ENCODE measurements at places on chromosomes 4 and X.

- no peak for DNase-seq
These were observed 19.0 kb downstream of the MAGEC2 start for GRCh38 chrX:142186103-142186502.

DNA sequence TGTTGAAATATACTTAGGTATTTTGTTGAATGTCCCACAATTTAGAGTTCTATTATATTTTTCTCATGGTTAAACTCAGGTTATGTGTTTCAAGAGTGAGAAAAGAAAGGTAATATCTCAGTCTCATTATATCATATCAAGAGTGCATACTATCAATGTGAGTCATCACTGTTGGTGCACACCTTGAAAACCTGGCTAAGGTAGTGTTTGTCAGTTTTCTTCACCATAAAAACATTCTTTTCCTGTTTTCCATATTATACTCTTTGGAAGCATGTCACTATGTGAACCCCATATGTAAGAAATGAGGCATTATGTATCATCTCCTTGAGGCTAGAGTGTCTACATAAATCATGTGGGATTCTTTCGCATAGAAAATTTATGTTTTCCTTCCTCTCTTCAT, 307.6 kb upstream of the CTSO start:
- DNase-seq: no peak

DNA sequence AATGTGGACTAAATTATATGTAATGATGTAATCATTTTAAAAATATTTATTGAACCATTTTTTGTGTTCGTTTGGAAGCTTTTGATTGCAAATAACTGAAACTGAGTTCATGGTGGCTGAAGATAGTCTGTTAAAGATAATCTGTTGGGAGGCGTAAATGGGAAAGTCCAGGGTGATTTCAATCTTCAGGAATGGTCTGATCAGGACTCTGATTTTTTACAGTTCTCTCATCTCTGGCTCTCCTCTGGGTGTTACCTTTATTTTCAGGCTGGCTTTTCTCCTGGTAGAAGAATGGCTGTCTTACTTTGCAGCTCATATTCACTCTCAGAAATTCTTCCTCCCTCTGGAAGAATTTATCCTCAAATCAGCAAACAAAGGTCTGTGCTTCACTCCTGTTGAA, 199.0 kb upstream of the LEF1 start:
- DNase-seq: no peak

GRCh38 chr4:182604161-182604622, 313.0 kb downstream of the DCTD start:
- DNase-seq: no peak

- DNase-seq: no peak
These were observed 184.3 kb downstream of the NAA11 start for GRCh38 chr4:79141530-79141929.

- DNase-seq: no peak
These were observed 534.9 kb upstream of the FMR1 start for GRCh38 chrX:147376601-147377422.

- DNase-seq: no peak
These were observed 1.9 kb downstream of the FGG start for GRCh38 chr4:154610582-154610981.

- no peak for DNase-seq
These were observed 1.3 kb upstream of the TMEM154 start for GRCh38 chr4:152680988-152681603.

- no peak for DNase-seq
These were observed 50.3 kb downstream of the STPG2 start for GRCh38 chr4:98092833-98093439.

GRCh38 chr4:53592122-53592521, 836 bp upstream of the LNX1 start:
- no peak for DNase-seq

DNA sequence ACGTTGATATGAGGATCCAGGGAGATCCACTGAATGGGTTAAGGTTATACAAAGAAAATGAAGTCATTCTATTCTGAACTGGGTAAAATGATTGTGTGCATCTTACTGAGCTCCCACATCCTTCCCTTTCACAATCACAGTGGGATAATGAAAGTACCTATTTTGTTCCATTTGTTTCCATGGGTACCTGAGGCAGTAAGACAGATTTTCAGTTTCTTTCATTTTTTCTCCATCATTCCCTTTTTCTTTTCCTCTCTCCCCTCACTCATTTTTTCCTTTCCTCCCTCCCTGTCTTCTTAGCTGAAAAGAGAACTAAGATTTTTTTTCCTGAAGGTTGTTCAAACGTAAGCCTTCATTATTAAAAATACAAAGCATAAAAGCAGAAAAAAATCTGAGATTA, 4.6 kb downstream of the GRIA2 start:
- no peak for DNase-seq

- no peak for DNase-seq
These were observed 23.7 kb upstream of the CASK start for GRCh38 chrX:41946989-41947612.

- DNase-seq: no peak
These were observed 45.8 kb downstream of the TEX13B start for GRCh38 chrX:107936434-107936730.

GRCh38 chrX:155577682-155578081, 35.1 kb downstream of the TMLHE start:
- DNase-seq: no peak

DNA sequence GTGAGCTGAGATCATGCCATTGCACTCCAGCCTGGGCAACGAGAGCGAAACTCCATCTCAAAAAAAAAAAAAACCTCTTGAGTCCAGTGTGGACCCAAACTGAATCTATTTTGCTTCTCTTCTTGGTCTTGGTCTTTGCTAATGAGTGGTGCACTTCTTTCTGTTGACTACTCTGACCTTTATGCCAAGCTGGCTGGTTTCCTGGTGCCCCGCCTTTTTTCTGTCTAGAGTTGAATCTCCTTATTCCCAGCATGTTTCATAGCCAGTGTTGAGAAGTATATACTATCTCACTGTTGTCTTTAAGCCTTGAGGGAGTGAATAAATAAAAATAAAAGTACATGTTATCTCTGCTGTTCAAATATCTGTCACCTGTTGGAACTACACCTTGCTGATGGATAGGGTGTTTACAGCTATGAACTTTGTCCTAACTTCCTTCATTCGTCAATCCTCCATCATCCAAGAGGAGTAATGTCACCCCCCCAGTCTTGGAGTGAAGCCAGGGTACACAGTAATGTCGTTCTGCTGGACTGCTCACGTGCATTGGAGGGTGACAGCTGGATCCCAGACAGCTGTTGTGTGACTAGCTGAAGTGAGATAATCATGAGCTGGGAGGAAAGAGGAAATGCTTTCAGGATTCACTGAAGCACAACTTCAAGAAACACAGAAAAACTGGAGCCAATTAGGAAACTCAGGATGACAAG, 99.3 kb upstream of the PRKG2 start:
- peak; percentile 63 for DNase-seq

DNA sequence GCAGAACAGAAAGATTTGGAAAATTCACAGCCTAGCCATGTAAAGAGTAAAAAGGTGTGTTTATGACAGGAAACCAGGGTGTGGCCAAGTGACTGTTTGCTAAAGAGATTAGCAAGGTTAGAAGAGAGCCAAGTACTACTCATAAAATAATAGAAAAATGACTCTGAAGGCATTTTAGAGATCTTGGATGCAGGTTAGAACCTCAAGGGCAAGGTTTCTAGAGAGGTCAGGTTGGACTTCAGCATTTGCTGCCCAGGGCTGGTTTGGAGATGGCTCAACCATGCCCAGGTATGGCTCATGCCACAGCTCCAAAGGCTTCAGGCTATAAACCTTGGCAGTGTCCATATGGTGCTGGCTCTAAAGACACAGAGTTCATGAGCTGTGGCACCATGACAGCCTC, 40.6 kb upstream of the ADGRA3 start:
- DNase-seq: no peak

DNA sequence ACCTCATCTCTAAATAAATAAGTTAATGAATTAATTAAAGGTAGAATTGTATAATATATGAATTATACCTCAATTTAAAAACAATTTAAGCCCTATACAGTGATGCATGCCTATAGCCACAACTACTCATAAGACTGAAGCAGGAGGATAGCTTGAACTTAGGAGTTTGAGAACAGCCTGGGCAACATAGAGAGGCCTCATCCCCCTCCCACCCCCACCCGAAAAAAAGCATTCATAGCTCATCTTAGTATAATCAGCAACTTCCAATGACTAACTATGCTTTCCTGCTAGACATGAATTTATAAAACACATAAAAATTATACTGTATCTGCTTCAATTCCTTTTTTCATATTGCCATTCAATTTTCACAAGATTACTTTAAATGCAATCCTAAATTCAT, 1.6 kb downstream of the LRBA start:
- DNase-seq: no peak

DNA sequence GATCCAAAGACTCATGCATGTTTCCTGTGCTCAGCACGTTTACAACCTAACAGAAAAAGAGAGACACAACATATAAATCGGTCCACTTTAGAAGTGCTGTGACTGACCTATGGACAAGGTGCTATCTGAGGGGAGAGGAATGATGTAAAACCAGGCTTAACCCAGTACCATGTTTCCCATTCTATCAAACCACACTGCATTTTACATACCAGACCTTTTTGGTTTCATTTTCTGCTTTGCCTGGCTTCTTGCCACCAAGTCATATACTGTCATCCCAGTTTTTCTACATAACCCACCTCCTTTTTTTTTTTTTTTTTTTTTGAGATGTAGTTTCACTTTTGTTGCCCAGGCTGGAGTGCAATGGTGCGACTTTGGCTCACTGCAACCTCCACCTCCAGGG, 82.2 kb downstream of the KLF8 start:
- no peak for DNase-seq

DNA sequence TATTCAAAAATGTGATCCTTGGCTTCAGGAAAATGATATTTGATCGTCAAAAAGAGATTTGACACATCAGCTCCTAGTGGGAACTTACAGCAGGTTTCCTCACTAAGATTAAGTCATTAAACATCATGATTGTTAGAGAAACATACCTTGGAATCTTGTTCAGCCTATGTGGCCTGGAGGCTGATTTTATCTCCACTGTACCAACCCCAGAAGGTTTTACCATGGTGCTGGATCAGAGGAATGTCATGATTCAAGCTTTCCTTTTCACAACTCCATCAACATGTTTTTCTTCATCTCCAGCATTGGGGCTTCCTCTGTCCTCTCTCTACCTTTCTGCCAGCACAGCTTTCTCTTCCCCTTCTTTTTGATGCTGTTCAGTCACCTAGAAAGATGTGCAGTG, 68.4 kb upstream of the MID1IP1 start:
- DNase-seq: no peak

- no peak for DNase-seq
These were observed 2670.8 kb downstream of the PCDH7 start for GRCh38 chr4:33390976-33391375.

DNA sequence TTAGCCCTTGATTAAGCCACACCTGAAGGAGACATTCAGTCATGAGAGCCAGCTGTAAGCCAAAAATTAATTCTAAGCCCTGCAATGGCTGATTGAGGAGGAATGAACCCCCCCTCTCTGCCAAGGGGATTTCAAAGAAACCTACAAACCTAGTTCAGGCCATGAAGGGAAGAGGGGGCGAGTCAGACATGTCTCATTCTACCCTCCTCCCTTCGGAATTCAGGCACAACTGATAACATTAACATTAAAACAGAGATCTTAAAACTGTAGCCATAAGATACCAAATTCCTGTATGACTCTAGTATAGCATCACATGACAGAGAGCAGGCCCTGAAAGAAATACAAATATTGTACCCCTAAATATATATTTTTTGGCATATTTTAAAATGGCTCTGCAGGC, 40.4 kb upstream of the AFAP1 start:
- DNase-seq: no peak

GRCh38 chr4:23305026-23305425, 584.8 kb downstream of the PPARGC1A start:
- DNase-seq: no peak

GRCh38 chrX:149825424-149825823, 43.7 kb downstream of the MAGEA9 start:
- DNase-seq: no peak

GRCh38 chr4:152014280-152014679, 253.5 kb upstream of the GATB start:
- no peak for DNase-seq

- DNase-seq: no peak
These were observed 1467.2 kb downstream of the RPA4 start for GRCh38 chrX:98350940-98351339.

- DNase-seq: no peak
These were observed 120.8 kb downstream of the ZNF518B start for GRCh38 chr4:10336471-10336870.

DNA sequence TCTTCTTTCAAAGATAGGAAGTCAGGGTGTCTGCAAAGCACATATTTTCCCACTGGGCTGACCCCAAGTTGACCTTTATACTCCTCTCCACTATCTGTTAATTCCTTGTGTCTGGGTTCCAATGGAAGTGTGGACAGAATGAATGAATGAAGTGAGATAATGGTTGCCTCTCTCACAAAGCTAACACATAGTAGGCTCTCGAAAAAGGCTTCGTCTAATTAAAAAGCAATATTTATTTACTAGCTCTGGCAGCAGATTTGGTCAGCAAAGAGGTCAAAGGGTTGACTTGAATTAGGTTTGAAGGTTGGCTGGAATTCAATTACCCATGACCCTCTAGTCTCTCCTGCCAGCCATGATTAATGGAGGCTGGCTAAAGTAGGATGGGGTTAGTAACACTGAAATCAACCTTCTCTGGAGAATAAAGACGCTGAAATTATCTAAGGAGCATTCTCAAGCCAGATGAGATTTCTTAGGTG, 280.3 kb upstream of the KLF3 start:
- no peak for DNase-seq

DNA sequence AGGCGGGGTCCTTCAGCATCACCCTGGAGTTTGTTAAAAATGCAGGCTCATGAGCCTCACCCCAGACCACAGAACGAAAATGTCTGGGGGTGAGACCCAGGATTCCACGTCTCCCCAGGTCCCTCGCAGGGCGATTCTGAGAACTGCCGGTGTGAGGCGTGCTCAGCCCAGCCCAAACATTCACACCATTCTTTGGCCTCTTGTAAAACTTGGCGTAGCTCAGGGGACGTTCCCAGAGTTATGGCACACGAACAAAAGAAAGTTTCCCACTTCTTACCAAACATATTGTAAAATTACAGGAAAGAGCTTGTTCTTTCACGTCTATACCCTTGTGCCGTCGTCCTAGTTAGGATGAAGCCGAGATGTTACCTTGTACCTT, 12.9 kb downstream of the CD99 start:
- DNase-seq: no peak

DNA sequence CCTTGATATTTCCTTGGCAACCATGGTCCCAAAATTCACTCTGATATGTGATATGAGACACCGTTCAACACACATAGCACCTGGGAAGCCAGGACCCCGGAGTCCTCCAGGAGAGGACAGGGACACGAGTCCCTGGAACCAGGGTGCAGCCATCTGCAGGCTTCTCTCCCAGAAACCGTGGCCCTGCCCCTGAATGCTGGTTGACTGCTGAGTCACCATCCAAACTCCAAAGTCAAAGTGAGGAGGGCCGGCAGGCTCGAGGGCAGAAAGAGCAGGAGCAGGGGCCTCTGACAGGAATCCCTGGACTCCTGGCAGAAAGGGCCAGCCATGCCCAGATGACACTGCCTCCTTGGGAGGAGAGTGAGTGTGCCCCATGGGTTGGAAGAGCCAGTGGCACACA, 6.9 kb upstream of the PNMA6A start:
- no peak for DNase-seq

GRCh38 chr4:147103403-147103946, 157.8 kb upstream of the TTC29 start:
- peak; percentile 85 for DNase-seq

Measured in AG09319 (cell line).